MV-4-11 (cell line): ENCODE measurements at places on chromosomes 12 and 14.

- no peak for DNase-seq
Observed at GRCh38 chr12:113006206-113006605, 27.9 kb downstream of the OAS2 start.

- DNase-seq, result no peak
Observed at GRCh38 chr12:81221681-81222080, 143.8 kb downstream of the ACSS3 start.

GRCh38 chr12:107223821-107224220, 130.5 kb upstream of the CRY1 start:
- DNase-seq, result no peak

DNA sequence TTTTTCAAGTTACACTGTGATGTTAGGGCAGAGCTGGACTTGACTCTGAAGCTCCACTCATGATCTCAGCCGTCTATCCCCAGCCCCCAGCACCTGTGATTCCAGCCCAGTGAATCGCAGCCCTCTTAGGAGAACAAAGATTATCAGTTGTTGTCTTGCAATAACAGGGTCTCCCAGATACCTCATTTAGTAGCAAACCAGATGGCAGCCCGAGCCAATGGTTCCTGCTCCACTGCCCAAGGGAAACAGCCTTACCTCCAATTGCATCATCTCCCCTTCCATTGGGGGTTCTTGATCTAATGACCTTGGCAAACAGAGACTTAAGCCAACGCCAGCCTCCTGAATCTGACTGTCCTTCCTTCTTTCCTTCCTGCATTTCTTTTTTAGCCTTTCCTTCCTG, 371.2 kb downstream of the BCL11B start:
- no peak for DNase-seq

DNA sequence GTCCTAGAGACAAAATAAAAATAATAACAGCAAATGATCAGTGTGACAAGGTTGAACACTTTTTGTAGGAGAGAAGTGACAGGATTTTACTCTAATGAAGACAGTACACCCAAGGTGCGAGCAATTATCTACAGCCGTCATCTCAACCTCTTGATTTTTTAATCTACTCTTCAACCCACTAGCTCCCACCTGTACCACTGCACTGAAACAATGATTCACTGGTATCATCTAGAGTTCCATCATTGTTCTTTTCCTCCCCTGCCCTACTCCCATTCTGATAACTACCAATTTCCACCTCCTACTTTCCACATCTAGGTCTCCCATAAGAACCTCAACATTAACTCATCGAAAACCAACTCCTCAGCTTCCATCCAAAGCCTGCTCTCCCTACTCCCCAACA, 99.8 kb downstream of the PPP2R5E start:
- DNase-seq, result no peak
